Immature natural killer cell (primary cell): ENCODE measurements at places on chromosomes 6 and 20.
A peak's percentile ranks its signal among the peaks of the same experiment; 100 is the strongest.

- H3K27me3 ChIP-seq: peaks cover 19% of the 10 kb centered on the region
- peaks cover 12% of the 10 kb centered on the region for H3K4me1 ChIP-seq
- H3K27ac ChIP-seq: no peak overlapping the region
- peak overlapping the region; percentile 64 for H3K4me3 ChIP-seq
These were observed 32.7 kb upstream of the ID4 start for GRCh38 chr6:19804205-19805128.

DNA sequence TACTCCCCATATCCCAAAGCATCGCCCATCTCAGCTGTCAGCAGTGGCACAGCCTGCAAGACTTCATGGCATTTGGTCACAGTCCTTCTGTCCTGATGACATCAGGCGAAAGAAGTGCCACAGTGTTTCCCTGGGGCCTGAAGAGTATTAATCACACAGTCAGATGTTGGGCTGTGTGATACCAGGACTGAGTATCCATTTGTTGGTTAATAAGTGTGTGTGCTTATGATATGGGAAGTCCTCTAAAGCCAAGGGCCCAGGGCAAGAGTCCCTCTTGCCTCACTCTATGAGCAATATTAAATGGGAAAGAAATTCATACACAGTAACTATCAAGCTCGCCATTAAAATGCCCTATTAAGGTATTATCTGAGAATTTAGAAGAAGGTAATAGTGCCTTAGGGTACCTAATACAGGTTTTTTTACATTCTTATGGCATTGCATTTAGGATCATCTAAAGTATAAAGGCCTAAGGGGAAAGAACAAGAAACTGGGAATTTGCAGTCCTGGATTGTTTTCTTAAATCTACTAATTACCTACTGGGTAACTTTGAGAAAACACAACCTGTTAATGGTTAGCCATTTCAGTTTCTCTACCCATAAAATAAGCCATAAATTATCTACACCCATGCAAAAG is 204.1 kb upstream of the PREP start:
- H3K4me1 ChIP-seq: peaks cover 5% of the 10 kb centered on the region
- H3K27ac ChIP-seq: no peak overlapping the region
- no peak overlapping the region for H3K4me3 ChIP-seq
- no peaks in the 10 kb centered on the region for H3K36me3 ChIP-seq
- no peak for DNase-seq
- no peaks in the 10 kb centered on the region for H3K27me3 ChIP-seq

DNA sequence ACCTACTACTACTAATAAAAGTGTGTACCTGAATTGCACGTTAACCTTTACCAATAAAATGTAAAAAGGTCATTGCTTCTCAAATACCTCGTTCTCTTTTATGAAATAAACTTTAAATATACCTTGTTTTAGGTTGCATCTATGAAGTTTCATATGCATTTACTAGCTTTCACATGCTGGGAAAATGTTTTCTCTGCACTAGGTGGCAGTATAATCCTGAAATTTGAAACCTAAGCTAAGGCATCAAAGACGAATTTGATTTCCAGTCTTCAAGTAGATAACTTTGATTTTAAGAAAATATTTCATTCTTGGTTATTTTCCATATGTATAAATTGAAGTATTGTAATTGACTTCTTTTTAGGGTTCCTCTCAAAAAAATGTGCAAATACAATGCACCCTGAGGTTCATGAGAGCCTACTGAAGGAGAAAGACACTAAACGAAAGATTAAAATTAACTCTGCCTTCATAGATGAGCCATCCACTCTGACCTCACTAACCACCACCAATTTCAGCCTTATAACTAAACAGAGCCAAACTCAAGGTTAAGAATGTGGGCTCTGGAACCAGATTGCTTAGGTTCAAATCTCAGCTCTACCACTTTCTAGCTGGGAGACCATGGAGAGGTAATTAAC is 7.3 kb upstream of the COL9A1 start:
- no peaks in the 10 kb centered on the region for H3K27me3 ChIP-seq
- H3K4me1 ChIP-seq: no peaks in the 10 kb centered on the region
- no peak overlapping the region for H3K4me3 ChIP-seq
- no peaks in the 10 kb centered on the region for H3K36me3 ChIP-seq

- no peaks in the 10 kb centered on the region for H3K4me1 ChIP-seq
- peaks cover 3% of the 10 kb centered on the region for H3K27me3 ChIP-seq
- no peaks in the 10 kb centered on the region for H3K36me3 ChIP-seq
- no peak for DNase-seq
These were observed 2.8 kb downstream of the CST2 start for GRCh38 chr20:23823621-23824324.

DNA sequence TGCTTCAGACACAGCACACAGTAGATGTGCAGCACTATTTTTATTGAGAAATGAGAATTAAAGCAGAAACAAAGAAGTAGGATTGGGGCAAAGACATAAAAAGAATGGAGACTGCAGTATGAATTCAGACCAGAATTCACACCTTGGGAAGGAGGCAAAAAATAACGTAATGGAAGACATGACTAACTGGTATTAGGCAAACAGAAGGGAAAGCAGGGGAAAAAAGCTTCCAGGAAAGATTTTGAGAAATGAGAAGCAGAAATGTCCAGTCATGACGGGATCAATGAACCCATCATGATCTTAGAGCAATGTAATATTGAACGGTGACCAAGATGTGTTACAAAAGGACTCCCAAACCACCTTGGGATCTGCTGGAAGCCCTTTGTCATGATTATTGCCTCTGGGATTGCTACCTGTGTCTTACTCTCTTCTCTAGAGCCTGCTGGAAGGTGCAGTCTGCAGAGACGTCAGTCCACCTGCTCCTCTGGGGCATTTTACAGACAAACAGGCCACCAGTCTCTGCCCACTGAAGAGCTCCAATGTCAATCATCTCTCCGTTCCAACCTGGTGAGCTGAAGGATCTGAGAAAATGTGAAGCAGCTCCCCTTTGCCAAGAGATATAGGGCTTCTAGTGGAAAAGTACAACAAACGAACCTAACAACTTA is 8.7 kb downstream of the NUDT3 start:
- H3K27ac ChIP-seq: no peak overlapping the region
- H3K4me3 ChIP-seq: no peak overlapping the region
- DNase-seq: no peak
- H3K27me3 ChIP-seq: peaks cover 2% of the 10 kb centered on the region

GRCh38 chr20:22106308-22106938 is 401.0 kb downstream of the PAX1 start:
- H3K4me3 ChIP-seq: no peak overlapping the region
- H3K36me3 ChIP-seq: no peaks in the 10 kb centered on the region
- H3K4me1 ChIP-seq: no peaks in the 10 kb centered on the region
- H3K27ac ChIP-seq: no peak overlapping the region
- no peaks in the 10 kb centered on the region for H3K27me3 ChIP-seq
- no peak for DNase-seq

GRCh38 chr20:2102585-2103460 is 1.2 kb downstream of the STK35 start:
- peaks cover 54% of the 10 kb centered on the region for H3K4me1 ChIP-seq
- no peaks in the 10 kb centered on the region for H3K36me3 ChIP-seq
- peak overlapping the region; percentile 93 for H3K4me3 ChIP-seq
- DNase-seq: peak; percentile 91
- peak overlapping the region; percentile 100 for H3K27ac ChIP-seq

- peaks cover 20% of the 10 kb centered on the region for H3K27me3 ChIP-seq
- H3K36me3 ChIP-seq: peaks cover 6% of the 10 kb centered on the region
- peak overlapping the region; percentile 83 for H3K27ac ChIP-seq
These were observed 1.1 kb downstream of the ZNF165 start for GRCh38 chr6:28081486-28081751.

- H3K36me3 ChIP-seq: no peaks in the 10 kb centered on the region
- H3K27ac ChIP-seq: peak overlapping the region; percentile 42
- H3K4me3 ChIP-seq: no peak overlapping the region
- H3K27me3 ChIP-seq: peaks cover 4% of the 10 kb centered on the region
- H3K4me1 ChIP-seq: peaks cover 3% of the 10 kb centered on the region
These were observed 106.2 kb downstream of the JPH2 start for GRCh38 chr20:44080646-44081267.

DNA sequence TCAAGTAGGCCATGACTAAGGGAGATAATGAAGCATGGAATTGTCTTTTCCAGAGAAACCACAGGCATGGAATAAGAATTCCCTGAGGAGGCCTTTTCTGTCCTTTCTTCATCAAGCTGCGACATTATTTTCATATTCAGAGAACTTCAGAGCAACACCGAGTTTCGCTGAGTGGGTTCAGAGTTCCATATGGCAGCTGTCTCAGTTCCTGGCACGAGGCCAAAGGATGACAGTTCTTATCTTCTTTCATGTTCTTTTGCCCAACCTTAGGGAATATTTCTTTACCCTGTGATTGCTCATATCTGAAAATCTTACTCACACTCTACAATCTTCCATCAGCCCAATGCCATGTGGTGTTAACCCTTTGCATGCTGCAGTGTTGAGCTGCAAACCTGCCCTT is 135.3 kb upstream of the BMP2 start:
- DNase-seq: no peak
- H3K4me1 ChIP-seq: peaks cover 18% of the 10 kb centered on the region
- H3K4me3 ChIP-seq: no peak overlapping the region
- H3K27ac ChIP-seq: no peak overlapping the region
- peaks cover 3% of the 10 kb centered on the region for H3K27me3 ChIP-seq

GRCh38 chr20:50278377-50278683 is 87.7 kb downstream of the CEBPB start:
- DNase-seq: no peak
- no peaks in the 10 kb centered on the region for H3K36me3 ChIP-seq

GRCh38 chr6:64006246-64006645 is 370.6 kb downstream of the PHF3 start:
- no peak for DNase-seq
- peaks cover 7% of the 10 kb centered on the region for H3K36me3 ChIP-seq
- no peaks in the 10 kb centered on the region for H3K4me1 ChIP-seq
- H3K4me3 ChIP-seq: no peak overlapping the region

GRCh38 chr20:16215041-16215440 is 358.2 kb downstream of the KIF16B start:
- H3K36me3 ChIP-seq: peaks cover 7% of the 10 kb centered on the region
- peaks cover 3% of the 10 kb centered on the region for H3K27me3 ChIP-seq
- no peak overlapping the region for H3K27ac ChIP-seq
- no peak for DNase-seq
- H3K4me1 ChIP-seq: no peaks in the 10 kb centered on the region

DNA sequence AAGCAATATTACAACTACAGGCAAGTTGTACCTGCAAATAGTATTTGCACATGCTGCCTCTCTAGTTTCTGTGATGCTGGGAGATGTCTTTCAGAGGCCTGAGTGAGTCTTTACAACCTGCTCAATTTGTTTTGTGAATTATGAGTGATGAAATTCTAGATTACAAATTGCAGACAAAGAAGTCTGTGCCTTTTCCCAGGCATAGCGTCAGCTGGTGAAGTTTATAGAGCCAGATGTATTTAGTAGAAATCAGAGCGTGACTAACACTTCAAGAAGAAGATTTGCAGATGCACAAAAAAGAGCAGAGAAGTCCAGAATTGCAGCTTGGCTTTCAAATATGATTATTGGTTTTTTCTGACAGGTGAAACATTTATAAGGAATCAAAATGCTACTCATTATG is 289.9 kb downstream of the PLCB1 start:
- DNase-seq: no peak
- no peaks in the 10 kb centered on the region for H3K36me3 ChIP-seq
- H3K27ac ChIP-seq: no peak overlapping the region

DNA sequence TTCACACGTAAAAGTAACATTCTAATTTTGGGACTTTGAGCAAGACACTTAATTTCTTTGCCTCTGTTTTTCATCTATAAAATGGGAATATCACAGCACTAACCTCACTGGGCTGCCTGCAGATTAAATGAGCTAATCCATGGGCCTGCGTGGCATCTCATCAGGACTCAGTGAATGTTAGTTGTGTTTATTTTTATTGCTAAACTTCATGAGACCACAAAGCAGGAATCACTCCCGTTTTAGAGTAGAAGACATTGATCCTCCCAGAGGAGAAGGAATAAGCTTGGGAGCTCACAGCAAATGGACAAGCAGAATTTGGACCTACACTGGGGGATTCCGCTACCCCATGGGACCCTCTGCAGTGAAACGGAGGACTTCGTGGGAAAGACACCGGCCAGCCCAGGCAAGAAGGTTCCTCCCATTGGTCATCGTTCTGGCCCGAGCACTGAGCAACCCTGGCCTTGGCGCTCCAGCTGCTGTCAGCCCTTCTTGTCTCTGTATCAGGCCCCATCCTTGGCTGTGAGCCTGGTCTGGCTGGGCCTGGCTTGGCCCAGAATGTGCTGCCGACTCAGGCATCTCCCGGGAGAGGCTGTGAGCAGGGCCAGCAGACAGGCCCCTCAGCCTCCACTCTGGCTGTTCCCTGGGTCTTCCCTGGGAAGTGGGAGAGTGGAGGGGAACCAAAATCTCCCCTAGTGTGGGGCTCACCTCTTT is 79.8 kb downstream of the NFATC2 start:
- peaks cover 30% of the 10 kb centered on the region for H3K36me3 ChIP-seq
- no peak overlapping the region for H3K27ac ChIP-seq
- H3K4me1 ChIP-seq: peaks cover 45% of the 10 kb centered on the region
- no peak for DNase-seq

DNA sequence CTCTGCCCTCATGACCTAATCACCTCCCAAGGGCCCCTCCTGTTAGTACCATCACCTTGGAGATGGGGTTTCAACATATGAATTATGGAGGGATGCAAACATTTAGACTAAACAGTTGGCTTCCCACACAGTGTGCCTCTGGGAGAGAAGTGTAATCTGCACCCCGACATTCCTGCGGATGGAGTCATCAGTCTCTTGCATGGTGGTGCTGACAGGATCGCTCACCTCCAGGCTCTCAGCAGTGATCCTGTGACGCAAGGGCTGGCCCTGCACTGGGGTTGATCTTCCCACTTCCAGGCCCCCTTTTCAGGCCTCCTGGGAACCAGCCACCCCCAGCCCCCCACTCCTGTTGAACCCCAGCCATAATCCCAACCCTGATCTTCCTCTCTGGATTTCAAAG is 16.0 kb upstream of the PI16 start:
- no peaks in the 10 kb centered on the region for H3K36me3 ChIP-seq
- H3K4me1 ChIP-seq: no peaks in the 10 kb centered on the region
- H3K27me3 ChIP-seq: peaks cover 16% of the 10 kb centered on the region
- no peak overlapping the region for H3K4me3 ChIP-seq

GRCh38 chr20:22620342-22620741 is 36.0 kb upstream of the FOXA2 start:
- DNase-seq: no peak
- H3K4me3 ChIP-seq: no peak overlapping the region
- no peaks in the 10 kb centered on the region for H3K36me3 ChIP-seq
- peaks cover 5% of the 10 kb centered on the region for H3K27me3 ChIP-seq

- H3K27me3 ChIP-seq: no peaks in the 10 kb centered on the region
- H3K36me3 ChIP-seq: peaks cover 13% of the 10 kb centered on the region
- no peak overlapping the region for H3K4me3 ChIP-seq
- DNase-seq: no peak
- H3K4me1 ChIP-seq: peaks cover 34% of the 10 kb centered on the region
These were observed 7.6 kb downstream of the CD93 start for GRCh38 chr20:23078351-23079015.
